ENCODE measurements at places on chromosomes 2 and 18. TPM values are rescaled to one million over a fixed set of nuclear protein-coding genes. Genes with fewer than 3 reads are reported as not detected.

Gene TBR1
- total RNA-seq: 0.09 TPM

DNA sequence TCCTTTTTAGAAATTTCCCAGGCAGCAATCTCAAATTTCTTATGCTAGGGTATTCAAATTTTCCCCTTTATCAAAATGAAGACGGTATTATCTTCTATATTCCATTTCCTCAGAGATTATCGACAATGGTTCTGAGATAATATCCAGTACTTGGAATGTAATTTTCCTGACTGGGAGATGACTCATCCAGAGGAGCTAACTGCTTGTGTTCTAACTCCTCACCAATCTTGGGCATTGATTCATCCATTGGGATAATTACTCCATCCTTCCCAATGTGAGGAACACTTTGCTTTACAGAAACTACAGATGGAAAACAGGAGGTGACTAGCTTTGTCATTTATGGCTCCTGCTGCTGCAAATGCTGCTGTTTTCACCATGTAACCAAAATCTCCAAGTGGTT is 239.4 kb upstream of the LYPD1 start:
- DNase-seq: no peak

DNA sequence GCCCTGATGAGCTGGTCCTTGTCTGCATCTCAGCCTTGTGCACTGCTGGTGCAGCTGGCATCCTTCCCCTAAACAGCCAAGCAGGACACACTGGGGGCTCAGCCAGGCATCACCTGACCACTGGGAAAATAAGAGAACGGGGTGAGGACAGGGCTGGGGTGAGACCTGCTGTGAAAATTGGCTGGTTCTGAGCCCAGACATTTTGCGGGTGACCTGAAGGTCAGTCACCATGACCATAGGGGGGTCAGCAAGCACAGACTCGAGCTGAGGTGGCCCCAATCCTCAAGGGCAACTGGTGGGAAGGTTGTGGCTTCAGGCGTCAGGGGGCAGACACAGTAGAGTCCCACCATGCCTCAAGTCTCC is 144.9 kb upstream of the TWIST2 start:
- DNase-seq: no peak

Gene FAM110C
- total RNA-seq: 0.50 TPM

- no peak for DNase-seq
These were observed 198.1 kb upstream of the RBBP8 start for GRCh38 chr18:22734791-22735627.

- DNase-seq: no peak
These were observed 81.5 kb downstream of the EFEMP1 start for GRCh38 chr2:55842046-55842445.

Gene CHRNG
- not detected for total RNA-seq

Gene C2orf80
- total RNA-seq: not detected

GRCh38 chr2:147364597-147364996 is 480.2 kb upstream of the ACVR2A start:
- no peak for DNase-seq

Gene C2orf76
- total RNA-seq: 16.8 TPM

Gene SLC19A3
- 0.96 TPM for total RNA-seq

DNA sequence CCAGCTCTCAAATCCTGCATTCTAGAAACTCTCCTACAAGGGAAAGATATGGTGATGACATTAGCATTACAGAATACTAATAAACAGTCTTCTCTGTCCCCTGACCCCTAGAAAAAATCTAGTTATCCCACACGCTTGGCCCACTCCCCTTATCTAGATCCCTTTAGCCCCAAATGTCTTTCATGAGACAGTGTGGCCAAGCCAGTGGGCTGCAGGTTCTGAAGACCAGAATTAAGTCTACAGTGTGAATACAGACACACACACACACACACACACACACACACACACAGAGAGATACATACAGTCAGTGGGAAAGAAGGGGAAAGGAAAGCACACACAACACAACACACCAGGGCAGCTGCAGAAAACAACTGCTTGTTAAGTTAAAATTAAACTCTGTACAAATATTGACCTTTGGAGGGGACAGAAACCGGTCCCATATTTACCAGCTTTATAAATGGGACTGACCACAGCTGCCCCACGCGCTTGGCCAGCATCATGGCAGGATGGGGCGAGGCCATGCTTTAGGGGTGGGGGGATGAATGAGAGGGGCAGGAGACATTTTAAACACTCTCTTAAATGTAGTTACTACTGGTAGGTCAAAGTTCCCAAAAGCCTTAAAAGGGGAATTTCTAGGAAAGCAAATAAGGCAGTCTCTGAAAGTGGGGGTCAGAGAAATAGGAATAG is 49.1 kb downstream of the NHEJ1 start:
- DNase-seq: no peak

DNA sequence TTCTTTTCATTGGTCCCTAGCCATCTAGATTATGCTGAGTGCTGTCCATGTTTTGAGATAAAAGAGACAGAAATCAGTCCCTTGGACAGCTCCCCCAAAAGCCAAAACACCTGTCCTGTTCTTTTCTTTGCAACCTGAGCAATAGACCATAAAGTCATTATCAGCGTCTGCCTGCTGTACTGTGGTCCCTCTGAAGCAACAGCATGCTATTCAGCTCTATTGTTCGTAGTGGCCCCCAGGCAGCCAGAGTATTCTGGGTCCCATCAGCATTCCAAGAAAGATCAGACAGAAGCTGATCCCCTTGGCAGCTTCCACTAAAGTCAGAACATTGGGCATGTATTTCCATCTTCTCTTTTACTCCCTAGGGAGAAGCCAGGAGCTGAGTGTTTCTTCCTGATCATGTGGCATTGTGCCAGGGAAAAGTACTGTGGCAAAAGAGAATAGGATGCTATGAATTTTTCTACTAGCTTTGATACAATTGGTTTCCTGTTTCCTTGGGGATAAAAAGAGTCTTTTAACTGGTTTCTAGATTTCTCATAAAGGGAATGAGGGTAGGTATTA is 33.6 kb upstream of the ZSWIM2 start:
- DNase-seq: peak; percentile 19

DNA sequence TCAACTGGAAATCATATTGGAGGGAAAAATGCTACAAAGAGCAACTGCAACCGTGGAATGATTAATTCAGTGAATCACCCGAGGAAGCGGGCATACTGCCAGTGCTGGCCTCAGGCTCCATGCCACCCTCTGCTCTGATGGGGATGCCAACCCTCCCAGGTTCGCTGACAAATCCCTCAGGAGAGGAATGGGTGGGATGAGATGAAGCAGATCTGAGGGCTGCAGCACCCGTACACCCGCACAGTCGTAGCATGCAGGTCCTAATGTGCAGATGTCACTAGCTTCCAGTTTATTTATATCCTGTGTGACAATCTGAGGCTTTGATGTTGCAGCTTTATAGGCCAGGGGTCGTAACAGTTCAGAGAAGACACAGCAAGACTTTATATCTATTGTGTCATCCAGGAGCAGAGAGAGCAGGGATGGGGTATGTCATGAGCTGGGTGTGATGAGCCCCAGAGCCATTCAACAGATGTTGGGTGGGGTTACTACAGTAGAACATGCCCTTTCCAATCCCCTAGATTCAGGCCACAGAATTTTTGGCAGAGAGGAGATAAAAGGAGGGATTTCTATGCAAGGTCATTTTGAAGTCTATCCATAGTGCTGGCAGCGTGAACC is 44.6 kb downstream of the DPP4 start:
- no peak for DNase-seq

GRCh38 chr18:13628211-13628610 is 98.1 kb downstream of the FAM210A start:
- DNase-seq: peak; percentile 51

Gene ERBB4
- total RNA-seq: 1.5 TPM

Gene CXCR4
- total RNA-seq: 32.6 TPM

DNA sequence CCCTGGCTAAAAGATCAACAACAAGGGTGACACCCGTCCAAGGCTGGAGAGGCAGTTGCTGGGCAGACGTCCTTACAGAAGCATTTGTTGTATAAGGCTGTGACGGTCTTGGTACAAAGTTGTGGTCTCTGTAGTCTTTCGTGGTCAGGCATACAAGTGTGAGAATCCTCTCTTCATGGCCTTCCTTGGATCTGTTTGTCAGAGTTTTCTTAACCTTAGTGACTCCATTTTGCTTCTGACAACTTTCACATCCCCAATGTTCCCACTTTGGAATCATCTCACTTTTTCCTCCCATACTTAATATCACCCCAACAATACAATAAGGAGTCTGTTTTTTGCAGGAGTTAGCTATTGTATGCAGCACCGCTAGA is 72.7 kb upstream of the ZCCHC2 start:
- DNase-seq: no peak

GRCh38 chr18:63145166-63145850 is 174.3 kb downstream of the BCL2 start:
- no peak for DNase-seq

Gene ALPP
- total RNA-seq: not detected

Gene CRYBA2
- not detected for total RNA-seq

DNA sequence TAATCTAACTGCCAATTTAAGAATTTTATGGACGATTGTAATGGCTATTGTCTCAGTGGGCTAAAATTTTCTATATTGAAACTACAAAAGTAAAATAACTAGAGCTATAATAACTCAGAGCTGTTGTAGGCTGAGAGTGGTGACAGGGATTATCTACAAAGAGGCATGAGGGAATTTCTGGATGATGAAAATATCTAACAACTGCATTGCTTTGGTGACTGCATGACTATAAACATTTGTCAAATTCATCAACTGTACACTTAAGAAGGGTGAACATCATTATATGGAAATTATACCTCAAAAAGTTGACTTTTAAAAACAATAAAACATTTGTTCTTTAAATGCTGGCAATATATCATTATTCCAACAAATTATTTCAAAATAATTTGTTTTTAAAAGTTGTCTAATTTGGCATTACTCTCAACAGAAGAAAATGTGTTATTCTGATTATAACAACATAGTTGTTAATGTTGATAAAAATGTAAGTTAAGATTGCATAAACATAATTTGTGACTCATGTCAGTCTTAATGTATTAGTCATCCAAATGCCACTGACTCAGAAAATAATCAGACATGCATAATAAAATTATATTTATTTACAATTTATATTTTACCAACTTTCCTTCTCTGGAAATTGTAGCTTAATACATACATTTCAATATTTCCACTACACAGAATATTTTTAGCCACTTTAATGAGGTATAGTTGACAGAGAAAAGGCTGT is 865.1 kb upstream of the VRK2 start:
- no peak for DNase-seq

GRCh38 chr18:76145521-76146376 is 349.3 kb downstream of the ZNF516 start:
- no peak for DNase-seq
